Adrenal gland (tissue), 19 donors: ENCODE measurements at places on chromosomes 3 and 15. TPM values are rescaled to one million over a fixed set of nuclear protein-coding genes. Genes with fewer than 3 reads are reported as not detected.

Gene SLC7A14
- 3.8 TPM for total RNA-seq

Gene HOMER2
- total RNA-seq = 27.1 TPM

Gene SPESP1
- total RNA-seq = 2.4 TPM

Gene REC114
- total RNA-seq = not detected

Gene GALNT15
- total RNA-seq = 2.9 TPM

Gene STARD5
- total RNA-seq = 5.2 TPM

Gene EIF1B
- total RNA-seq = 16.1 TPM

DNA sequence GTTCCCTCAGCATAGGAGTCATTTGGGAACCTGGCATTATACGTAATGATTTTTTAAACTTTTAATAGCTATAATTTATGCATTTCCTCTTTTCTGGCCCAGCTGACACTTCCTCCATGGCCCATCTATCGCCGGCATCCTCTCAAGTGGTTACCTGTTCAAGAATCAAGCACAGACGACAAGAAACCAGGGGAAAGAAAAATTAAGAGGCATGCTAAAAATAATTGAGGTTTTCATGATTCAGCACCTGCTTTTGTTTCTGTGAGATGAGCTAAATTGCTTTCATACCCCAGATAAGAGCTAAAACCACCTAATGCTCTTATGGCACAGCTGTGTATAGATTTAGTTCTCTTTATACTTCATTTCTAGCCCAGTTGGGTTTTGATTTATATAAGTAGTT, 1.7 kb downstream of the SPCS1 start:
- H3K4me1 ChIP-seq = peaks cover 41% of the 10 kb centered on the region
- no peaks in the 10 kb centered on the region for H3K27me3 ChIP-seq
- DNase-seq = no peak
- H3K4me3 ChIP-seq = no peak overlapping the region
- H3K36me3 ChIP-seq = no peaks in the 10 kb centered on the region
- no peak overlapping the region for H3K27ac ChIP-seq

GRCh38 chr15:50549326-50549725, 2.9 kb upstream of the USP50 start:
- DNase-seq = no peak
- no peaks in the 10 kb centered on the region for H3K27me3 ChIP-seq
- no peak overlapping the region for H3K4me3 ChIP-seq

GRCh38 chr3:152460936-152461335, 192.2 kb downstream of the MBNL1 start:
- H3K4me3 ChIP-seq = no peak overlapping the region
- H3K36me3 ChIP-seq = peaks cover 25% of the 10 kb centered on the region
- DNase-seq = no peak
- no peaks in the 10 kb centered on the region for H3K27me3 ChIP-seq
- no peak overlapping the region for H3K27ac ChIP-seq

DNA sequence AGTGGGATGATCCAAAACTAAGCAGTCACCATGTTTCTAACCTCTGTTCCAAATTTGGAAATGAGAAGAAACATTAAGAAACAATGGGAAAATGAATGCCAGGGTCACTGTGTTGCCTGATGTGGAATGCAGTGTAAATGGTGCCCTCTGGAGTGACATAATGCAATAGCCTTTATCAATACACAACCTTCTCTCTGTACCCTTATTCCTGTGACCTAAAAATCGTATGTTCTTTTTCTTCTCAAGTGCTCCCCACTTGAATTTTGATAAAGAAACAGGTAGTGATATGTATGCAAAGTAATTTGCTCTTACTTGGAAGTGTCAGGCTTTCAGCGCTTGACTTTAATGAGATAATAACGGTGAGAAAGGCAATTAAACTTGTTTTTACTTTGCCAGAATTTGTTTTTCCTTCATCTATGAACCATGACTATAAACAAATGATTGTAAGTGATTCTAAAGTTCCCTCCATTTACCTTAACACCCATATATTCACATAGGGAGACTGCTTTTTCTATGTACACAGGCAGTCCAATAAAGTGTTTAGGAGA, 145.8 kb upstream of the THRB start:
- peak; percentile 37 for DNase-seq
- no peaks in the 10 kb centered on the region for H3K4me1 ChIP-seq
- H3K36me3 ChIP-seq = no peaks in the 10 kb centered on the region
- no peak overlapping the region for H3K4me3 ChIP-seq
- no peak overlapping the region for H3K27ac ChIP-seq

GRCh38 chr3:37993067-37993455, 2.5 kb downstream of the VILL start:
- H3K27me3 ChIP-seq = no peaks in the 10 kb centered on the region
- H3K4me1 ChIP-seq = peaks cover 18% of the 10 kb centered on the region
- H3K4me3 ChIP-seq = no peak overlapping the region
- DNase-seq = no peak

DNA sequence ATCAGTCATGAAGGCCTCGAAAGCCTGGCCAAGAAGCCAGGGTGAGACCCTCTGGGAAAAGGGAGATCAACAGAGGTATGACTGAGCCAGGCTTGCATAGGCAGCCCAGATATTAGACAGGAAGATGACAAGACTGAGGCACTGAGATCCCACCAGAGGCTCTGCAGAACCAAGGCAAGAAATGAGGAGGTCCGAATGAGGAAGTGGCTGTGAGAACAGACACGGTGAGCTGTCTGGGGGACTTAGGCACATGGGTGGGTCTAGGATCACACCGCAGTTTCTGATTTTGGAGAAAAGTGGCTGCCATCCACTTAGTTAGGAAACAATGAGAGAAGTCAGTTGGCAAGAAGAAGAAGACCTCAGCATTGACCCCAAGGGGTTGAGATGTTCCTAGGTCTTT, 31.5 kb upstream of the PRSS50 start:
- H3K36me3 ChIP-seq = no peaks in the 10 kb centered on the region
- no peak overlapping the region for H3K27ac ChIP-seq
- no peaks in the 10 kb centered on the region for H3K27me3 ChIP-seq
- no peaks in the 10 kb centered on the region for H3K4me1 ChIP-seq
- no peak overlapping the region for H3K4me3 ChIP-seq
- DNase-seq = no peak

DNA sequence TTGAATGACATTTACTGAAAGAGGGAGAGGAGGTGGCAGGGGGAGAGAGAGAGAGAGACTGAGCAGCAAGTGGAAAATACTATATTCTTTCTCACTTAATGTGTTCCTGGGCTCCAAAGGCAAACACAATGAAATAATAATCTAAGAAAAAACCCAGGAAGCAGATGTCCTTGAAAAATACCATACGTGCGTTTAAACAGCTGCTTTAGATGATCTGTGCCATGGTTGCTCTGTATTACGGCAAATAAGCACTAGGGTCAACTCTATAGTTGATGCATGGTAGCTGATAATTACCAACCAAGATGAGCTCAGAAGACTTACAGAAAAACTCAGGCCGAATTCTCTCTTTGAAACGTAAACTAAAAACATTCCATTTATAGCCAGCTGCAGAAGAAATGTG, 410.3 kb upstream of the TBL1XR1 start:
- no peak for DNase-seq
- H3K4me3 ChIP-seq = no peak overlapping the region
- no peaks in the 10 kb centered on the region for H3K4me1 ChIP-seq
- H3K27me3 ChIP-seq = no peaks in the 10 kb centered on the region
- no peaks in the 10 kb centered on the region for H3K36me3 ChIP-seq

GRCh38 chr15:40399370-40399769, 6.2 kb upstream of the IVD start:
- H3K27ac ChIP-seq = no peak overlapping the region
- H3K36me3 ChIP-seq = no peaks in the 10 kb centered on the region
- no peak overlapping the region for H3K4me3 ChIP-seq
- no peaks in the 10 kb centered on the region for H3K4me1 ChIP-seq

DNA sequence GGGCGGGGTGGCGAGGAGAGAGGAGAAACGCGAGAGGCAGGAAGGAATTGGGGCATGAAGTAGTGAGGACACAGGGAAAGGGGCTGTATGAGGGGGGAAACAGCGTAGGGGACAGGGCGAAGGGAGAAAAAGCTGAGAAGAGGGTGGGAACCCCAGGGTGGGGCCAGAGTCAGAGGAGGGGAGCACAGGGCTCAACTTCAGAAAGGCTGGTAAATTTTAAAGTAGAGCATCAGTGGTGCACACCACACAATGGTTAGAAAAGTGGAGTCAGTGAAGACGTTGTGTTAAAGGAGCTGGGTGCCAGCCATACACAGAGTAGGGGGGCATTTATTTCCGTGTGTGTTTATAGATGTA, 3.0 kb upstream of the RPP25 start:
- no peak overlapping the region for H3K27ac ChIP-seq
- H3K27me3 ChIP-seq = no peaks in the 10 kb centered on the region
- no peaks in the 10 kb centered on the region for H3K36me3 ChIP-seq
- no peak overlapping the region for H3K4me3 ChIP-seq
- DNase-seq = no peak

- H3K4me3 ChIP-seq = no peak overlapping the region
- no peaks in the 10 kb centered on the region for H3K36me3 ChIP-seq
- H3K4me1 ChIP-seq = peaks cover 28% of the 10 kb centered on the region
- H3K27me3 ChIP-seq = no peaks in the 10 kb centered on the region
Observed at GRCh38 chr3:195195321-195196209, 75.4 kb downstream of the XXYLT1 start.

GRCh38 chr3:111246967-111247760, 175.5 kb downstream of the NECTIN3 start:
- H3K4me1 ChIP-seq = no peaks in the 10 kb centered on the region
- no peak for DNase-seq
- H3K4me3 ChIP-seq = no peak overlapping the region
- H3K36me3 ChIP-seq = no peaks in the 10 kb centered on the region
- H3K27me3 ChIP-seq = no peaks in the 10 kb centered on the region

- DNase-seq = no peak
- no peaks in the 10 kb centered on the region for H3K27me3 ChIP-seq
- H3K27ac ChIP-seq = no peak overlapping the region
- no peak overlapping the region for H3K4me3 ChIP-seq
Observed at GRCh38 chr15:77854980-77855379, 222.3 kb upstream of the LINGO1 start.

DNA sequence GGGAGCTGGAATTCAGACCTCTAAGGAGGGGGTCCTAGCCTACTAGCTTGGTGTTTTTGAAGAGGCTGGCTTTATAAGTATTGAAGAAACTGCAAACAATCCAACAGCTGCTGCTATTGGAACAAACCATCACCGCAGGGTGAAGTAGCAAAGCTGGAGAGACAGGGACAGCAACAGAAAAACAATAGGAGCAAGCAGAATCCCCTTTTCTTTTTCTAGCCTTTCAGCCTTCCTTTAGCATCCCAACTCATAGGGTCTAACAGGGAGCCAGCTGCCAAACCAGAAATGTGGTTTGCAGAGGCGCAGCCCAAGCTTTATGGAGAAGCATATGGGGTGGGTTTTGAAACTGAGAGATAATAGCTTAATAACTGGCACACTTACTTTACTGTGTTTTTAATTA, 106.2 kb upstream of the CHMP2B start:
- H3K4me1 ChIP-seq = no peaks in the 10 kb centered on the region
- no peak overlapping the region for H3K27ac ChIP-seq
- DNase-seq = no peak
- no peak overlapping the region for H3K4me3 ChIP-seq
- H3K27me3 ChIP-seq = no peaks in the 10 kb centered on the region
- H3K36me3 ChIP-seq = no peaks in the 10 kb centered on the region

GRCh38 chr3:141499284-141499683, 12.5 kb downstream of the RASA2 start:
- peak overlapping the region; percentile 33 for H3K27ac ChIP-seq
- DNase-seq = no peak
- H3K27me3 ChIP-seq = no peaks in the 10 kb centered on the region
- H3K4me3 ChIP-seq = no peak overlapping the region
- H3K4me1 ChIP-seq = no peaks in the 10 kb centered on the region

DNA sequence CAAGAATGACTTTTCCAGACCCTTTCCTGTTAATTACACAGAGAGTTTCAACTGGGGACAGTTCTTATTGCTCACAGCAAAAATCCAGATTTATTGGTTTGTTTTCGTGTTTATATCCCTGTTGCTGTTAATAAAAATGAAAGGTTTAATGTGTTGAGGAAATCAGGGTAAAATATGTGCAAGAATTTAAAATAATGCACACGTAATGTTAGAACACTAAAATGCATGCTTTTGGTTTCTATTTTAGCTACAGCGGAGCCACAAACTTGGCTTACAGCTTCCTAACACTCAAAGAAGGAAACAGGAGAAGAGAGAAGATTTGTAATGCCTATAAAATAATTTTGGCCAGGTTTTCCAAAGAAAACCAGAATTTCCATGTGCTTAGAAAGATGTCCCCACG, 62.7 kb downstream of the CASR start:
- no peaks in the 10 kb centered on the region for H3K27me3 ChIP-seq
- H3K36me3 ChIP-seq = no peaks in the 10 kb centered on the region
- H3K27ac ChIP-seq = peak overlapping the region; percentile 66
- H3K4me3 ChIP-seq = no peak overlapping the region
- no peaks in the 10 kb centered on the region for H3K4me1 ChIP-seq
- no peak for DNase-seq

DNA sequence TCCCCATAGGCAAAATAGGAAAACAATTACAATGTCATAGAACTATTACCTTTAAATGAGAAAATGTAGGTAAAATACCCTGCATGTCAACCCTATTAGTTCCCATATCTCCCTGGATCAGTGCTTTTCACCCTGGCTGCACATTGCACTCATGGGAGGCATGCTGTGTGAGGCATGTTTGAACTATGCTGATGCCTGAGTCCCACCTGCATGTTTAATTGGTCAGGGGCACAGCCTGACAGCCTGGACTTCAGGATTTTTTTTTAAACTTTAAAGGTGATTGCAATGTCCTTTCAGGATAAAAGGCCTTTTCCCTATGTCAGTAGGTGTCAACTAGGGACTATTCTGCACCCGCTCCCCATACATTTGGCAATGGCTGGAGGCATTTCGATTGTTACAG, 136.0 kb upstream of the NR2E3 start:
- no peak overlapping the region for H3K27ac ChIP-seq
- H3K36me3 ChIP-seq = no peaks in the 10 kb centered on the region
- H3K27me3 ChIP-seq = no peaks in the 10 kb centered on the region
- no peak for DNase-seq
- H3K4me3 ChIP-seq = no peak overlapping the region

- H3K27ac ChIP-seq = peak overlapping the region; percentile 87
- peak overlapping the region; percentile 89 for H3K4me3 ChIP-seq
- peaks cover 34% of the 10 kb centered on the region for H3K4me1 ChIP-seq
Observed at GRCh38 chr3:12841970-12842328, 584 bp upstream of the RPL32 start.

- DNase-seq = peak; percentile 67
- no peaks in the 10 kb centered on the region for H3K36me3 ChIP-seq
- H3K27me3 ChIP-seq = no peaks in the 10 kb centered on the region
- H3K4me1 ChIP-seq = peaks cover 11% of the 10 kb centered on the region
- no peak overlapping the region for H3K4me3 ChIP-seq
Observed at GRCh38 chr3:128623762-128624176, 26.8 kb downstream of the RPN1 start.
